Activated naive CD8-positive, alpha-beta T cell treated with anti-CD3 and anti-CD28 coated beads, Interleukin-2, amount 50 U/mL, for 16 hours (primary cell): ENCODE measurements at places on chromosomes 7 and 10.

DNA sequence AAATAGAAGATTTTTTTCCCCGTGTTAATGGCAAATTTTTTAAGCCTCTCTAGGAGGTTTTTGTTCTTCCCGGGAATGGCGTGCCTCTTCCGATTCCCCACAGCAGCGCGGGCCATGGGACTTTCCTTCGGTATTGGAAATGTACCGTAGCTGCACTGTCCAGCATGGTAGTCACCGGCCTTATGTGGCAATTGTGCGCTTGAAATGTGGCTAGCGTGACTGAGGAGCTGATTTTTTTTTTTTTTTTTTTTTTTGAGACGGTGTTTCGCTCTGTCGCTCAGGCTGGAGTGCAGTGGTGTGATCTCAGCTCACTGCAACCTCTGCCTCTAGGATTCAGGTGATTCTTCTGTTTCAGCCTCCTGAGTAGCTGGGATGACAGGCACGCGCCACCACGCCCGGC lies 938 bp upstream of the TCTN3 start:
- no peak for DNase-seq

GRCh38 chr7:28804990-28805389 lies 153.1 kb downstream of the TRIL start:
- DNase-seq, result no peak

- no peak for DNase-seq
Measured at GRCh38 chr7:34445653-34446052, 212.4 kb upstream of the NPSR1 start.

GRCh38 chr7:7263297-7264230 lies 81.2 kb downstream of the C1GALT1 start:
- DNase-seq, result no peak

DNA sequence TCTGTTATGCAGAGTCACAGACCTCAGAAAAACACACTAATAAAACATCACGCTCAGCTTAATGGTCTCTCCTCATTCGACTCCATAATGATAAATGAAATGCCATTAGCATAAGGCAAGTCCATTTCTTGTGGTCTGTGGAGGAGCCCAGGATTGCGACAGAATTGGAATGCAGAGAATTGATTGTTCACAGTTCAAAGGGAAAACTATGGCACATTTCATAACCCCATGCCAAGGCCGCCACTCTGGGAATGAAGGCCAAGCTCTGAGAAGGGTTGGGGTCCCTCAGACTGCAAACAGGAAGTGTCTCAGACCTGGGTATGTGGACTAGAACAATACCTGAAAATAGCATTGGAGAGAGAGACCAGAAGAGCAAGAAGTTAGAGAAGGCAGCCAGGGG lies 398.9 kb downstream of the ADRA2A start:
- DNase-seq, result no peak

GRCh38 chr10:96987842-96988175 lies 155.7 kb downstream of the LCOR start:
- no peak for DNase-seq

- DNase-seq, result no peak
Measured at GRCh38 chr10:128792426-128793140, 666.4 kb upstream of the MKI67 start.

- no peak for DNase-seq
Measured at GRCh38 chr7:71186535-71187057, 54.7 kb downstream of the GALNT17 start.

GRCh38 chr7:92695308-92696261 lies 105.4 kb upstream of the FAM133B start:
- no peak for DNase-seq

DNA sequence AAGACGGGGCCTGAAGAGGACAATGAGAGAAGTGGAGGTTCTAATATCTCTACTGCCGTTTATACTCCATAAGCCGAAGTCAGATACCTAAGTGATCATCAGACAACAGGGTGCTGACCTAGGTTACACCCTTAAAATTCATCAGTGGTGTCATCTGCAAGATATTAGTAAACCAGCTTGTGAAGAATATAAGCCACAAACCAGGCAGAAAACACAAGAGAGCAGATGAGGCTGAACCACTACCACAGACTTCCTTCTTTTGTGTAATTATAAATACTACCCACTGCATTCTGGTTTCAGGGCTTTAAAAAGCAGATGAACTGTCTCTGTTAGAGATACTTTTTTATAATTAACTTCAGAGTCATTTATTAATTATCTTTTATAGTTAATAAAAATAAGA lies 69.0 kb upstream of the LRRC17 start:
- DNase-seq, result no peak

DNA sequence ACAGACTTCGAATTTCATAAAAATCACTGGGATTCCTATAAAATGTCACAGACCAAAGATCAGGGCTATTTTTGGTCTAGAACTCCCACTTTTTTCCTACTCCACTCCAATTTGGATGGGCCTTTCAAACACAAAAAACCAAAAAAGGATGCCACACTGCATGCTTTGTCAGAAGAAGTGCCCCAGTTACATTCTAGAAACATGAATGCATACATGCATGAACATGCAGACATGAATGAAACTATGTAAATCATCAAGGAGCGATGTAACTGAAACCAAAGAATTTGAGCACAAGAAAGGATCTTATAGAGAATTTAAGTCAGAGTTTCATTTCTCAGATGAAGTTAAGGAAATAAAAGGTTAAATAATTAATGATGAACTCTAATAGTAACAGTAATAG lies 31.8 kb upstream of the FAM133B start:
- no peak for DNase-seq

DNA sequence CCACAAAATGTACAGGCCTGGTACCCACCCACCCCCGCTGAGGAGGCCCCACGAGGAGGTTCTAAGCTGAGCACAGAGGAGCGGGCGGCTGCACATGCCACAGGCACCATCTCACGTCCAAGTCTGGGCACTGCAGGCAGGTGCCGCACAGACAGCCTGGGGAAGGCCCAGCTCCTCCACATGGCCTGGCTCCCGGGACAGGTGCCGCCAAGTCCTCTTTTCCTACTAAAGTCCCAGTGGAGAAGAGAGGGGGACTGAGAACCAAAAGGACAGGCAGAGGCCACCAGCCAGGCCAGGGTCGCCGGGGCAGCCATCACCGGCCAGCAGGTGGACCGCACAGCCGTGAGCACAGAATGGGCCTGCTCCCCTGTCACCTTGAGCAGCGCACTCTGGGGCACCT lies 91.1 kb downstream of the MAD1L1 start:
- DNase-seq, result no peak

GRCh38 chr10:93413252-93413689 lies 68.9 kb downstream of the MYOF start:
- no peak for DNase-seq

DNA sequence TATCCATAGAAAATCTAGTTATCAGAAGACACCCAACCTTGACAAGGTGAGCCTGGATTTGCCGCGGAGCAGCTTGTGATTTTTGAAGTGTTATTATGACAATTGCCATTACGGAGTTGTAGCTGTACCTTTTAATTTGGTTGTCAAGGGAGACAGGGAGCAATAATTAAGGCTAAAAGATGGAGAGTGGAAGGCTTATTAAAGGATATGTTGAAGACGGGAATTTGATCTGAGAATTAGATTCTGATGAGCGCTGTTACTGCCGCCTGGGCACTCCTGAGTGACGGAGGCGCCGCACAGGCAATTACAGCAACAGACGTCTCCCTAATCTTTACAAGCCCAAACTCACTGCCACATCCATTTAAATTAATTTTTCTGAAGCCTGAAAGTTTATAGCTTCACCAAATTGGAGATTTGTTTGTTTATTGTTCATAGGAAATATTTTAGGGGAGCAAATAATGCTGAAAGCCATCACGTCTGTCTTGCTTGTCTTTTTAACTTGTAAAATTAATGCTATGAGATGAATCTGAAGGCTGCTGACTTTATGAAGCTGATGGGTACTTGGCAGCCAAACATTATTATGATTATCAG lies 475.0 kb upstream of the ADARB2 start:
- no peak for DNase-seq

GRCh38 chr7:54888734-54889082 lies 129.7 kb upstream of the SEC61G start:
- no peak for DNase-seq

DNA sequence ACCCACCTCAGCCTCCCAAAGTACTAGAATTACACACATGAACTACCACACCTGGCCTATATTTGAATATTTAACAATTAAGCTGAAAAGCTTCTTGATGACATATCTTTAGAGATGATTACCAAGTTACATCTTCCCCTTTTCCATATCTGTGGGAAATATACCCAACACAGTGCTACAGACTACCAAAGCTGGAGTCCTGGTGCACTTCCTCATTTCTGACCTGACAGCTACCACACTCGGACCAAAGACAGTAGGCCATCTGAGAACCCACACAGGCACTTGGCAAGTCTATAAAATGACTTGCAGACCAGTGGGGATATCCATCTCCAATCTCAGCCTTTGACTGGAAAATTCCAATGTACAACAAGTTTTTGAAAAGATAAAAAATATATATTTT lies 270.4 kb upstream of the KLF14 start:
- DNase-seq, result no peak
